ENCODE measurements at places on chromosomes 3 and 15. TPM values are rescaled to one million over a fixed set of nuclear protein-coding genes. Genes with fewer than 3 reads are reported as not detected.
A peak's percentile ranks its signal among the peaks of the same experiment; 100 is the strongest.

Gene ITPKA
- total RNA-seq, result 1.4 TPM

Gene SOX14
- not detected for total RNA-seq

- no peaks in the 10 kb centered on the region for H3K4me1 ChIP-seq
- no peak overlapping the region for H3K27ac ChIP-seq
- no peaks in the 10 kb centered on the region for H3K27me3 ChIP-seq
- peak overlapping the region; percentile 37 for H3K4me3 ChIP-seq
Observed at GRCh38 chr3:4351164-4351855, 48.1 kb downstream of the SETMAR start.

- DNase-seq, result no peak
- H3K4me3 ChIP-seq, result no peak overlapping the region
- no peaks in the 10 kb centered on the region for H3K27me3 ChIP-seq
- peaks cover 29% of the 10 kb centered on the region for H3K36me3 ChIP-seq
- H3K4me1 ChIP-seq, result peaks cover 9% of the 10 kb centered on the region
Observed at GRCh38 chr15:101048581-101049030, 129.4 kb downstream of the LRRK1 start.

All from IMR-90 (cell line).